ENCODE measurements at places on chromosomes 4 and X.

GRCh38 chr4:101018836-101019235, 328.5 kb downstream of the PPP3CA start:
- no peak for DNase-seq

- DNase-seq = no peak
Measured at GRCh38 chr4:80133240-80133783, 60.3 kb upstream of the ANTXR2 start.

GRCh38 chr4:103067841-103068547, 8.6 kb downstream of the SLC9B2 start:
- no peak for DNase-seq

DNA sequence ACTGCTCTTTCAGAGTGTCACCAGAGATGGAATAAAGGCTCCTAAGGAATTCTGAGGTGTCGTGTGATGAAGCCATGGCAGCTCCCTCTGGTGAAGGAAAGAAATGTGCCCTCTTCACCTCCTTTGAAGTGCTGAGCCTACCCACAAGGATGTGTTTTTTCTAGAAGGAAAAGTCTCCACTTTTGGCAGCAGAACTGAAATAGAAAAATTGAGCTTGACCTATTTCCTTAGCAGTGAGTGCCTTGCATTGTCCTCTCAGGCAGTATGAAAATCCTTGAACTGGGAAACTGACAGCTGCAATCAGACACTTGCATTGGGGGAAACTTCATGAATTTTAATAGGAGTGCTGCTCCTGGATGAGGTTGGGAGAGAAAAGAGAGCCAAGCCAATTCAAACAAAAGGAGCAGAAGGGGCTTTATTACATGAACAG, 95.2 kb downstream of the DCLK2 start:
- no peak for DNase-seq

GRCh38 chr4:155079871-155080270, 128.6 kb upstream of the NPY2R start:
- no peak for DNase-seq

GRCh38 chr4:13876131-13876530, 248.6 kb upstream of the BOD1L1 start:
- no peak for DNase-seq

- DNase-seq = no peak
Measured at GRCh38 chr4:108828620-108829019, 65.8 kb upstream of the ETNPPL start.

DNA sequence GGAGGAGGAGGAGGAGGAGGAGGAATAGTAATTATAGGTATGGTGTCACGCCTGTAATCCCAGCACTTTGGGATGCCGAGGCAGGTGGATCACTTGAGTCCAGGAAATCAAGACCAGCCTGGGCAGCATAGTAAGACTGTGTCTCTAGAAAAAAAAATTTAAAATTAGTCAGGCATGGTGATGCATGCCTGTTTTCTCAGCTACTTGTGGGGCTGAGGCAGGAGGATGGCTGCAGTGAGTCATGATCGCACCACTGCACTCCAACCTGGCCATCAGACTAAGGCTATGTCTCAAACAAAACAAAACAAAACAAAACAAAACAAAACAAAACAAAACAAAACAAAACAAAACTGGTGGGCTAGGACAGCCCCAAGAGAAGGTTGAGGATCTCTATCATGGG, 3.0 kb downstream of the STARD8 start:
- no peak for DNase-seq

- DNase-seq = no peak
Measured at GRCh38 chr4:176360446-176360845, 40.7 kb downstream of the SPCS3 start.

DNA sequence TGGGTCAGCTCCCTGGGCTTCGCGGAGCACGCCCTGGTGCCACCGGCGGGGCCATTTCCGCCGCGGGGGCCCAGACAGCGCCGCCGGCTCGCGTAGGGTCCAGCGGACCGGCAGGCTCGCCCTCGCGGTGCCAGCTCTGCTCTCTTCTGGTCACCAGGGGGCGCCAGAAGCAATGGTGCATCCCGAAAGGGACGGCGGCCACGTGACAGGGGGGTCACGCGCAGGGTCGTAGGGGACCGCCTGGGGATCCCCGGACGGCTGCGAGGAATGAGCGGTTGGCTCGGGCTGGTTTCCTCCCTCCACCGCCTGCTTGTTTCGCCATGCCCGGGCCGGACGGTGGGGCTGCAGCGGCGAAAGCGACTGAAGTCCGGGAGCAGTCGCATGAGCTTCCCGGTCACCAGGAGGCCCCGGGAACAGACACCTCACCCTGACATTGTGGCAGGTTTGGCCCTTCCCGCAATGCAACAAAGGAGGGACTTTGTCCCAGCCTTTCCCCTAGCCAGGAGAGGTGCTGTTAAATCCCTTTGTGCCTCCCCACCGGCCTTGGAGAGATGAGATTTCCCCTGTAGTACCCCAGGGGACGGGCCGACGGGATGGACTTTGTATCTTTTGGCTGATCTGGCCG, 15.8 kb downstream of the ZCCHC12 start:
- DNase-seq = peak; percentile 49

All from activated T-cell treated with anti-CD3 and anti-CD28 coated beads for 24 hours (primary cell).